ENCODE measurements at places on chromosomes 7 and 10.

GRCh38 chr7:44172803-44173424 is 16.3 kb downstream of the GCK start:
- DNase-seq = no peak

DNA sequence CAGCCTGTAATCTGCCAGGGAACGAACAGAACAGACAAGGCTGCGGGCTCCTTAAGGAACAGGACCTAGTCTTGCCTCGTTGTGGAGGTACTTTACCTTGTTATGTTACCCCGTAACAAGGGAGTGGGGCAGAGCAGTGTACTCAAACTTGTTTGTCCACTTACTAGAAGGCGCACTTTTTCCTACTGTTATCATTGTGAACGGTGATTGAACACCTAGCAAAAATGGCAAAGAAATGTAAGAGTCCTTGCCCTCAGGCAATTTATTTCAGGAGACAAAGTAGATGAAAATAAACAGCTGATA is 620 bp upstream of the IMPDH1 start:
- DNase-seq = no peak

DNA sequence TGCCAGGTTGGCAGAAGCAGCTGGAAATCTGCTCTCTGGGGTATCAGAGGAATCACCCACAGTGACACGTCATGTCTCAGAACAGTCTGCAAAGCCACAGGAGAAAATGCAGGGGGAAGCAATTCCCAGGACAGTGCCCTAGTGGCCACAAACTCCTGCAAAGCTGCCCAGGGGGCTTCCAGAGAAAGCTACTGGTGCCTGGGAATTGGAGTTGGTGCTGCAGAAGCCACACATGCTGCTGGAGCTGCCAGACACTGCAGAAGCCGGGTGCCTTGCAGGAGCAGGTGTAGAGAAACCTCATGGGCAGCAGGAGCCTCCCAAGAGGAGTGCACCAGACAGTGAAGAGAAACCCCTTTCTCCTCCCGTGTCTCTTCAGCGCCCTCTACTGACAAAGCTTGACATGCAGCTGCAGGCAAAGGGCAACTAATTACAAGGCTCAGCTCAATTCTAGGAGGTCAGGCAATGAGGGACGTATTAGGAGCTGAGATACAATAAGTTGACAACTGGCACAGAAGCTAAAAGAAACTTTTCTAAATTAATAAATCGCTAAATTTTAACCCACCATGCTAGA is 30.2 kb upstream of the NUB1 start:
- no peak for DNase-seq

DNA sequence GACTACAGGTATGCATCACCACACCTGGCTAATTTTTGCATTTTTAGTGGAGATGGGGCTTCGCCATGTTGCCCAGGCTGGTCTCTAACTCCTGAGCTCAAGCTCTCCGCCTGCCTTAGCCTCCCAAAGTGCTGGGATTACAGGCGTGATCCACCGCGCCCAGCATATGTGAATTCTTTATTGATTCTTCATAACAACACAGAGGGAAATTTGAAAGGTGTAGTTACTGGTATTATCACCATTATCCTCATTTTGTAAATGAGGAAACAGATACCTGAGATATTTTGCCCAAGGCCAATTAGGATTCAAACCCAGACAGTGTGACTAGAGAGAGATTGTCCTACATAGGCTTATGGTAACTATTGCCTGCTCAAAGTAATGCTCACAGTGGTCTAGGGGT is 22.6 kb downstream of the TCF7L2 start:
- DNase-seq = no peak

GRCh38 chr7:145134377-145134776 is 298.5 kb upstream of the TPK1 start:
- no peak for DNase-seq

DNA sequence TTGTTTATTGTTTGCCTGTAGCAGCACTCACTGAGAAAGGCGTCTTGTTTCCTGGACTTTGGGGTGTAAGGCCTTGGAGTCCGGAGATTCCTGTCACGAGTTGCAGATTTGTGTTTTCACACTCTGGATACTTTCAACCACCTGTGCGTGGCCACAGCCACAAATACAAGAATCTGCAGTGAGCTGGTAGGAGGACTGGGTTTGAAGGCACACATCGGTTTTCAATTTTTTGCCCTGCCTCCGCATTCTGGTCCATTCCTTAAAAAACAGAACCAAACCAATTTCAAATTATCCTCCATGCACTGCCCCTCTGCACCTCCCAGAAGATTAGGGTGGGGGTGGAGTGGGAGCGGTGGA is 619 bp downstream of the EXOC4 start:
- no peak for DNase-seq

DNA sequence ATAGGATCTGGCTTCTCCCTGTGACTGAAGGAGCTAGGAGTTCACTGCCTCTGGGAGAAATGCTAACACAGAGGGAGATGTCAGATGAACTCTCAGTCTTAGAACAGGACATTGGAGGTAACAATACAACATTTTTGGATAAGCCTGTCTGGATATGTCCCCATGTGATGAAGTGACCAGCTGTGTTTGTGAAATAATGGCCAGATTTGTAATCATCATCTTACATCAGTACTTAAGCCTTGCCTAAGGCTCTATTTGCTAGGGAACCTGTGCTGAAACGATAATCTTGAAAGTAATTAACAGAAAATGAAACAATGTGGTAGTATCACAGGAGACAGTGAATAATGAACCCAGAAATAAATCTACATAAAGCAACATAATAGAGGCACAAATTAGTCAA is 56.2 kb downstream of the CRPPA start:
- DNase-seq = peak; percentile 22

GRCh38 chr10:59913547-59914237 is 7.3 kb upstream of the CCDC6 start:
- DNase-seq = no peak

- no peak for DNase-seq
Measured at GRCh38 chr10:62199584-62199983, 69.1 kb downstream of the RTKN2 start.

- no peak for DNase-seq
Measured at GRCh38 chr10:125775491-125776106, at the start of gene MMP21. Gene MMP21 (minus strand): TSS chr10:125775821. CDS start chr10:125775821, 0 bp downstream.

- DNase-seq = no peak
Measured at GRCh38 chr10:62852961-62853702, 37.0 kb upstream of the EGR2 start.

- DNase-seq = no peak
Measured at GRCh38 chr10:61744469-61744868, 81.7 kb downstream of the CABCOCO1 start.

DNA sequence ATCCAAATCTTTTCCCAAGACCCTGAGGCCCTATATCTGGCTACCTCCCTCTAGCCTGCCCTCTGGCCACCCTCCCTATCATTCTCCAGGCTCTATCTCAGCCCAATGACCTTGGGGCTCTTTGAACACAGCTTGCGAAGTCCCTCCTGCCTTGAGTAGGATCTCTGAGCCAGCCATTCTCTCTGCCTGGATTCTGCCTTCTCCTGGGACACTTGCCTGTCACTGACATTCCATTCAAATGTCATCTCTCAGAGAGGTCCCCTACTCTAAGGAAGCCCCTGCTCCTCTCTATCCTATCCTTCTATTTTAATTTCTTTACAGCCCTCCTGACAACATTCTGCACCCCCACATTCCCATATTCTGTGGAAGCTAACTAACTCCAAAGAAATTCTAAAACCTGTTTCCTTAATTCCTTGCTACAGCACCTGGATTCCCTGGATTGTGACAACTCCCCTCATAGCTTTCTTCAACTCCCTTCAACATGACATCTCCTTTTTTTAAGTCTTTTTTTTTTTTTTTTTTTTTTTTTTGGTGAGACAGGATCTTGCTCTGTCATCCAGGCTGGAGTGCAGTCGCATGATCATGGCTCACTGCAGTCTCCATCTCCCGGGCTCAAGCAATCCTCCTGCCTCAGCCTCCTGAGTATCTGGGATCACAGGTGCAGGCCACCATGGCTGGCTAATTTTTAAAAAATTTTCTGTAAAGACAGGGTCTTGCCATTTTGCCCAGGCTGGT is 81.0 kb upstream of the ASAH2 start:
- no peak for DNase-seq

DNA sequence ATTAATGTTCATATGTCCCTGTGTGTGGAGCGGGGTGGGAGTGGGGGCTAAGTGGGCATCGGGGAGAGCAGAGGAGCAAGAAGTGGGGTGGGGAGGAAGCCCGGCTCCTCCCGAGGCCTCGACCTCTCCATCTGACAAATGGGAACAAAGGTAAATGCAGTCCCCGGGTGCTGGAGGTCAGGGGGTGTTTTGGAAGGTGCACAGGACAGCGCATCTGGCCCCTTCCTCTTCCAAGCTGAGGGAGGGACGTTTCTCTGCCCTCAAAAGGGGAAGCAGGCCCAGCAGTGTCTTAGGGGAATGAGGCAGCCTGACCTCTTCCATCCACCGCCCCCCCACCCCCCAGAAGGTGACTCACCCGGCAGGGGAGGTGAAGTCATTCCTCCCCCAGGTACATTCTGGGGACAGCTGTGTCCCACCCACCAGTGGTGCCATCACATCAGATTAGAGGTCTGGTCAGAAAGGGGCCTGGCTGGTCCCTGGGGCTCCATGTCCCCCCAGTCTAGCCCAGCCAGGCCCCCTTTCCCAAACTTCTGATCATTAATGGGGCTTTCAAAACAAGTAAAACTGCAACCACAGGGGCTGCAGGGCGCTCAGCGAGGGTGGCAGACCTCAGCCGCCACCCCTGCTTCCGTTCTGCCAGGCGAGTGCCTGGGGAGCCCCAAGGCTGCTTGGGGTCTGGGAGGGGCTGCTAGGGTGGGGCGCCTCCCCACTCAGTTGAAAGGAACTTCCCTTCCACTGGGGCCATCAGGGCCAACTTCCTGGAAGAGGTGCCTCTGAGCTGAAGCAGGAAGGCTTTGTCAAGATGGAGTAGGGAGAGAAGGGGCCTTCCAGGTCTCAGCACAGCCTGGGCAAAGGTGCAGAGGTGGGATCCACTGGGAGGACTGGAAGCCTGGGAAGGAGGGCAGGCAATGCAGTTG is 10.8 kb downstream of the LFNG start:
- no peak for DNase-seq

DNA sequence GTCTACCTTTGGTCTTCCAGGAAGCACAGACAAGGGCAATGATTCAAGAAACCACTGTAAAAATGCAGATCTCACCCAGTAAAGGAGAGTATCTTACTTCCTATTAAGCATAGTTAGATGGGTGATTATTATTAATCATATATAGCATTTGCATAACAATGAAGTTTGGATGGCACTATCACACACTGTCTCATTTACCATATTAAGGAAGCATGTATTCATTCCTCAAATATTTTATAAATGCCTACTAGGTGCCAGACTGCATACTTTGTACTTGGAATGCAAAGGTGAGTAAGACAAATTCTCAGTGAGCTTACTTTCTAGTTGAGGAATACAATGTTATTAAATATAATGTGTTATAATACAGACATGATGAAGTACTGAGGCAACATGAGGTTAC is 53.9 kb upstream of the SKAP2 start:
- no peak for DNase-seq

DNA sequence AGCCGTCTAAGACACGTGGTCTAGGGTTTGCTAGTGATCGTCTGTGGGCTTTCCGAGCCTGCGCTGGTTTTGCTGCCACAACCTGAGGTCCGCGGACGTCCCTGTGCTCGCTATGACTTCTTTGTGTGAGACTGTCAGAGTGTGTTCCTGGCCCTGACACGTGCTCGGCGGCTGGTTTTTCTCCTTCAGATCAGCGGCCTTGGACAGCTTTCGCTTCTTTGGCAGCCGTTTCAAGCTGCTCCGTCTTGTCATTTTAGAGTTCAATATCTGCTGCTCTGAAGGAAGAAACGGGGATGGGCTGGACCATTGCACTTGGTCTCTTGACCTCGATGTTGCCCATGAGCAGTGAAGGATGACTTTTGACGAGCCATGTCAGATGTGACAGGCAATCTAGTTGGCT is 147.3 kb downstream of the MGMT start:
- no peak for DNase-seq

- no peak for DNase-seq
Measured at GRCh38 chr7:70063371-70063770, 465.1 kb downstream of the AUTS2 start.

- DNase-seq = no peak
Measured at GRCh38 chr10:93189944-93190343, 116.3 kb downstream of the CYP26A1 start.

DNA sequence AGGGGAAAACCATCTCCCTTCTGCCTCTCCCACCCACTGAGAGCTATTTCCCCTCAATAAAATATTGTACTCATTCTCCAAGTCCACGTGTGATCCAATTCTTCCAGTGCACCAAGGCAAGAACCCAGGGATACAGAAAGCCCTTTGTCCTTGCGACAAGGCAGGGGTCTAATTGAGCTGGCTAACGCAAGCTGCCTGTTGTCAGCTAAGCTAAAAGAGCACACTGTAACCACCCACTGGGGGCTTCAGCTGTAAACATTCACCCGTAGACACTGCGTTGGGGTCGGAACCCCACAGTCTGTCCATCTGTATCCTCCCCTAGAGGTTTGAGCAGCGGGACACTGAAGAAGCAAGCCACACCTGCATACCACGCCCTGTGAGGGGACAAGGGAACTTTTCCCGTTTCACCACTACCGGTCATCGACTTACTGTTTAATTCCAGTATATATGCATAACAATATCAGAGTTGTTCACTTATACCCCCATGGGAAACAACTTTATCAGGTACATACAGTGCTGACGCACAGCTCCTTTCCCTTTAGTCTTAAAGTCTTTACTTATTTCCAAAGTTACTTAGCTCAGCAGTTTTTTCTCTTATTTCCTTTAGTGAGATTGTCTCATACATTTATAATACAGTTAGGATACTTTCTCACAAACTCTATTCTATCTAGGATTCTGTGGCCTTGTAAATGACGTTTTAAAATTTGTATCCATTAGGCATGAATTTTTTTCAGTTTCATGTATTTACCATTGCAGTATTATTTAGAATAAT is 721.6 kb downstream of the ANKRD7 start:
- no peak for DNase-seq

DNA sequence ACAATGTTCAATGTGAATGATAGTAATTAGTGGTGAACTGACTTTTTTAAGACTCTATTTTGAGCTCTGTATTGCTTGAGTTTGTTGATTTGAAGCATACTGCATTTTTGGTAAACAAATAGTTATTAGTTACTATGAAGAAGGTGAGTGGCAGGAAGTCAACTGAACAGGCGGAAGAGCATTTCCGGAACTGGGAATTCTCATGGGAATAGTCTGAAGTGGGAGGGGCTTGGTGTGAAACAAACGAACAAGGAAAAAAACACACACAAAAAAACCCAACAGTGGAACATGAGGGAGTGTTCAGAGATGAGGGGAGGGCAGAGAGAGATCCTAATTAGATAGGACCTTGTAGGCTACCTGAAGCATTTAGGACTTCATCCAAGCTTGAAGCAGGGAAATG is 43.9 kb upstream of the C1QL3 start:
- DNase-seq = no peak

GRCh38 chr7:111855161-111855841 is 293.0 kb upstream of the IMMP2L start:
- DNase-seq = peak; percentile 61

GRCh38 chr7:8221101-8221495 is 40.9 kb downstream of the ICA1 start:
- DNase-seq = no peak

- DNase-seq = no peak
Measured at GRCh38 chr10:89171996-89172395, 35.1 kb downstream of the CH25H start.

Measured in SK-N-SH (cell line).